ENCODE measurements at places on chromosomes 5 and 9.

- no peak for DNase-seq
Measured at GRCh38 chr5:121462441-121462840, 389.2 kb upstream of the FTMT start.

GRCh38 chr9:35690614-35691333 lies 1.0 kb upstream of the TPM2 start:
- DNase-seq = peak; percentile 91

- peak; percentile 63 for DNase-seq
Measured at GRCh38 chr5:96434201-96434645, 1.2 kb upstream of the PCSK1 start.

DNA sequence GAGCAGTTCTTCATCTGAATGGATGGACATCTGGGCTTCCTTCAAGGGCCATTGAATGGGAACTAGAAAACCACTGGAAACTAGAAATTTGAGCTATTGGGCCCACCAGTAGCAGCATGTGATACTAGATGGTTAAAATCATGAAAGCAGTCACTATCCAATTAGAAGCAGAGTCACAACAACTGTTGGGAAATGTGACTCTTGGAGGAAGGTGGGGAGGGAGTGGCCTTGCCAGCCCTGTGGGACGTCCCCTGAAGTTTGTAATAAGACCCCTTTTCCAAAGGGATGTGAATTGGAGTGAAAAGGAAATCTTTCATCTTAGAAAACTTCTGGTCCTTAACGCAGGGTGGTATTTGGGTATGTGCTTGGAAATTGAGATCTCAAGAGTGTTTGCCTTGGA lies 5.6 kb downstream of the RAB24 start:
- no peak for DNase-seq

DNA sequence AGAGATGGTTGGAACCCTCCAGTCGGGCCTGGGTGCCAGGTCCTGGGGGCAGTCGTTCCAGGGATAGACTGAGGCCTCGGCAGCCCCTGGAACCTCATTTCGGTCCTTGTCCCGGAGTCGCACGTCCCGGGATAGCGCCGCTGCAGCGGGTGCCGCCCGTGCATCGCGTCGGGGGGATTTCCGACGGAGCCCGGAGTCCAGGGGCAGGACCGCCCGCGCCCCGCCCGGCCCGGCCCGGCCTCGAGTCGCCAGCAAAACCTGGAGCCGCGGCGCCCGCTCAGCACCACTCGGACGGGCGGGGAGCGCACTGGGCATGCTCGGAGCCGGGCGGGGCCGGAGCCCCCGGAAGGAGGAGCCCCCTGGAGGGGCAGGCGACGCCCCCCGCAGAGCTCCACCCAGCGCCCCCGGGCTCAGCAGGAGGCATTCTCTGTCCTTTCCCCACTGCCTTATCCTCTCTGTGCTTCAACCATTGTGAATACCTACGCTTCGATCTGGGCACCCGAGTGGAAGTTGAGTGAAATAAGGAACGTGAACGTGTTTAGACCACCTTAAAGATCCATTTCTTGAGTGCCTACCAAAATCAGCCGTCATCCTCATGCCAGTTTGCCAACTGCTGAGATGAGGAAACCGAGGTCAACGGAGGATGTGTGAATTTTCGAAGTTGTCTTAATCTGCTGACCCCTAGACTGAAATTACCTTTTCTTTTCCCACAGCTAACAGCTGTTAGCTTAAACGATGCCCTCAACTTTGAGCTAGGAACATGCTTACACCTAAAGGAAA lies 1.7 kb upstream of the PTPN3 start:
- DNase-seq = peak; percentile 87

- no peak for DNase-seq
Measured at GRCh38 chr5:167513381-167513780, 778.1 kb upstream of the WWC1 start.

DNA sequence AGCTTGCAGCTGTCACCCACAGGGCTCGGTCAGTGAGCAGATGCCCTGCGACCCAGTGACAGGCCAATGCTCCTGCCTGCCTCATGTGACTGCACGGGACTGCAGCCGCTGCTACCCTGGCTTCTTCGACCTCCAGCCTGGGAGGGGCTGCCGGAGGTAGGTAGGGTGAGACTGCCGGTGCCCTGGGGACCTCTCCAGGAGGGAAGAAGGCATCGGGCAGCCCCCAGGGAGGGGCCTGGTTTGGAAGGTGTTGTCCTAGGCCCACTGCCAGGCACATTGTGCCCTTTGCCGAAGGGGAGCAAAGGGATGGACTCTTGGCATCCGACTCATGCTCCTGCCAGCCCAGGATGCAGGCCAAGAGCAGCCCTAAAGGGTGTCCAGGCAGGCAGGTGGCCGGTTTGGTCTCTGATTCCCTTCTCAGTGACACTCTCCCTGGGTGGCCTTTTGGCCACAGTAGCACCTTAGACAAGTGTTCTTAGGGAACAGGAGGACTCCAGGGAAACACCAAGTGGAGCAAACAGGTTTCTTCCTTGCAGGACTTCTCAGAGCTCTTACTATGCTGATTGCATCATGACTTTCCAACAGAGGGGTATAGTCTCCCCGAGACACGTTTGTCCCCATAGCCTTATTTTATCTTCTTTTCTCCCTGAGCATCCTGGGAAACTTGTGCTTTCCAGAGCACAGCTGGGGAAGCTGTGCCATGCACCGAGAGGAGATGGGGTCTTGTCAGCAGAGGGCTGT lies 28.1 kb upstream of the AIF1L start:
- DNase-seq = no peak

DNA sequence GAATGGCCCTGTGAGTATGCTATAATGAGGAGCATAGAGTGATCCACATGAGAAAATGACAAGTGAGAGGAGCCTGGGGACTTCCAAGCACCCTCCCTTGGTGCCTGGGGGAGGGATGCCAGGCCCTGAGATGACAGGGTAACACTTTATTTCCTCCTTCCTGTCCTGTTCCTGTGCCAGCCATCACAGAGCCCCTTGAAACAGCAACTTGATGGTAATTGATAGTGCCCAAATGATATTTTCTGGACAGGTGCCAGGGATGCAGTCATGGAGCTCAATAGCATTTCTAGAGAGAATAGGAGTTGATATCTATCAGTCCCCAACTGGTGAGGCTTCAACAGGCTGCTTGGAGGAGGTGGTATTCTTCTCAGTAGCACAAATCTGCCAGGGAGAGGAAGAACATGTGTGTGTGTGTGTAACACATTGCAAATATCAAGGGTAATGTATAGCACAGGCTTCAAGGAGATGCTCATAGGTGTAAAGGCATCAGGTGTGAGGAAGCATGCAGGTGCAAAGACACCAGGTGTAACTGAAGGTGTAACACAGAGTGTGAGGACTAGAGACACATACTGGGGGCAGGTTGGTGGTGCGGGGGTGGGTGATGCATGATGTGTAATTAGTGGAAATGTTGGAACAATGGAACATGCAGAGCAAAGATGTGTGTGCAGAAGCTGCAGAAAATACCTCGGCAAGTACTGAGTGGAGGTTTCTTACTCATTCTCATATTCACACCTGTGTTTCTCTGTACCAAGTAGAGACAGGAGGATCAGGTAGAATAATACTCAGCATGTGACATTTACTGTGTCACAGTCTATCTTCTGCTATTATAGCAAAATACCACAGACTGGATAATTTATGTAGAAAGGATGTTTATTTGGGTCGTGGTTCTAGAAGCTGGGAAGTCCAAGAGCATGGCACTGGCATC lies 18.1 kb upstream of the WWC1 start:
- no peak for DNase-seq

GRCh38 chr5:149870232-149870631 lies 74.4 kb downstream of the PDE6A start:
- DNase-seq = peak; percentile 52

DNA sequence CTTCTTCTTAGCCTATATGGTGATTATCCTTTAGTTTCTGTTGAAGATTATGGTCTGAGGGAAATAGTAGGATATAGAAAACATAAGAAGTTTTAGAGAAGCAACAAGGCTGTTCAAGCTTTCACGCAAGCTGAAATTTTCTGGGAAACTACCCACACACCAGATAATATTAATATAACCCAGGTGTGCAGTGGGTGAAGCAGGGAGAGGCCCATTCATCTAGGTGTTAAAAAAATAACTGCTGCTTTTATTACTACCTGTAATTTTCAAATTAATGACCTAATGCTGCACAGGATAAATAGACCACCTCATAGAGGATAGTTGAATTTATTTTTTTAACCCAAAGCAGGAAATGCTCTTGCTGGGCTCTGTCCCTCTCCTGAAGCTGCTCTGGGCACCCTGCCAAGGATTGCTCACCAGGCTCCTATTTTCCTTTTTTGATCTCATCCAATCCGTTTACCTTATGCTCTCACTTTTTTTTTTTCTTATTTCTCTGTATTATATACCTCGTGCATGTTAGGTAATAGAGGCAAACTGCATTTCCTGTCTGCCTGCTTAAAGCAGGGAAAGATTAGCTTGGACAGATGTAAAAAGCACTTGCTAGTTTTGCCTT lies 124.3 kb upstream of the SLC12A2 start:
- peak; percentile 70 for DNase-seq

GRCh38 chr5:24472518-24472917 lies 172.3 kb downstream of the CDH10 start:
- DNase-seq = no peak

- no peak for DNase-seq
Measured at GRCh38 chr9:129582855-129583254, 38.0 kb downstream of the C9orf50 start.

GRCh38 chr5:111063709-111064322 lies 7.7 kb upstream of the TSLP start:
- DNase-seq = peak; percentile 28

DNA sequence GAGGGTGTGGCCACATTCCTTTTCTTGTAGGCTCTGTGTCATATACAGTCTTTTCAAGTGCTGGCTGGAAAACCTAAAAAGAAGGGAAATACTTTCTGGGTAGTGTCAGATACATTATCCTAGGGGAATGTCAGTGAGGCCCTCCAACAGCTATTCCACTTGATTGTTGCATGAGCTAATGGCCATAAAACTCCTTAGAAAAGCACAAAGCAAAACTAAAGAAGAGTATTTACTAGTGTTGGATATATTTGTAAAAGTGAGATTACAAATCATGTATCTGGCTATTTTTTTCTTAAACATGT lies 829 bp downstream of the ANXA1 start:
- DNase-seq = peak; percentile 64

GRCh38 chr5:108280960-108281569 lies 100.8 kb downstream of the FBXL17 start:
- no peak for DNase-seq

GRCh38 chr9:120768247-120768646 lies 25.0 kb downstream of the FBXW2 start:
- no peak for DNase-seq

DNA sequence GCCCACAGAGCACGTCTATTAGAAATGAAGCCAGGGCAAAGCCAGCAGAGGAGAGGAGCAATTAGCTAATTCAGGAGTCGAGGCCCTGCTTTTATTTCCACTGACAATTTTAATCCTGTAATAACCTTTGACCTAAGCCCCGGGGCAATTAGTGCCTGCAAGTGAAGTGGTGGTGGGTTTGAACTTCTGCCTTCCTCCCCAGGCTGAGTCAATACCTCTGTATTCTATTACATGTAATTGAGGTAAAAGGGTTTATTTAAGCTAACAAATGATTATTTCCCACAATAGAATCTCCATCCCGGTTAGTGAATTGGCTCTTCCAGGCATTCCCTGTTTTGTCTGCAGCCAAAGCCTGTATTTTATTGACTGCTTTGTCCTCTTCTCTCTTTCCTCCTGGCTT lies 49.9 kb downstream of the FGF18 start:
- DNase-seq = no peak

DNA sequence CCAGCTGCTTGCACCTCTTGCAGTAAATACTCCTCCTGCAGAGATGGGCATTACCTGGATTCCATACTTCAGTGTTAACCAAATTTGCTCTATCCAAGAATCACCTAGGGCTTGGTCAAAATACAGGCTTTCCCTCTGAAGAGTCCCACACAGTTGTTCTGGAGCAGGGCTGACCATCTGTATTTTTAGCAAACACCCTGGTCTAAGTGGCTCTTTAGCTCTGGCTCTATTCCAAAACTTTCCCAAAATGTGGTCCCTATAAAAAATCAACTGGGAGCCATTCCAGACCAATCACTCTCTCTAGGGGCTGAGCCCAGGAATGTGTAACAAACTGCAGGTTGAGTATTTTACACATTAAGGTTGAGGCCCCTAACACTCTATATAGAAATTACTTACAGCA lies 153.7 kb downstream of the SPOCK1 start:
- DNase-seq = no peak

GRCh38 chr5:148387325-148387724 lies 3.6 kb downstream of the FBXO38 start:
- no peak for DNase-seq

- no peak for DNase-seq
Measured at GRCh38 chr9:92378865-92379560, 25.4 kb downstream of the OGN start.

DNA sequence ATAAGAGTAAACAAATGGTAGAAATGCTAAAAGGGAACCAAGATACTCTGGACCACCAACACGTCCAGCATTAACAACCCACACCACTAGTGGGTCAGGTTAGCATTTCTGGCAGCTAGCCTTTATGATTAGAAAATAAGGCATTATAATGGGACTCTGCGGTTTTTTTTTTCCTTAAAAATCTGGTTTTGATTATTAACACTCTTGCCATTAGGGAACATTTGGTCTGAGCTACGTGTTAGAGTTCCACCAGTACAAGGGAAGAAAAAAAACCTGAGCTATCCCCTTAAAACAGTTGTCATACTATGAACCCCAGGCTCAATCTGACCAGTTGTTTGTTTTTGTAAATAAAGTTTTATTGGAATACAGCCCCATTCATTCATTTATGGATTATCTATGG lies 110.4 kb downstream of the NTRK2 start:
- DNase-seq = no peak

- DNase-seq = no peak
Measured at GRCh38 chr5:177338251-177339106, 13.0 kb downstream of the LMAN2 start.

- DNase-seq = no peak
Measured at GRCh38 chr9:120281665-120282064, 298.3 kb downstream of the CDK5RAP2 start.

DNA sequence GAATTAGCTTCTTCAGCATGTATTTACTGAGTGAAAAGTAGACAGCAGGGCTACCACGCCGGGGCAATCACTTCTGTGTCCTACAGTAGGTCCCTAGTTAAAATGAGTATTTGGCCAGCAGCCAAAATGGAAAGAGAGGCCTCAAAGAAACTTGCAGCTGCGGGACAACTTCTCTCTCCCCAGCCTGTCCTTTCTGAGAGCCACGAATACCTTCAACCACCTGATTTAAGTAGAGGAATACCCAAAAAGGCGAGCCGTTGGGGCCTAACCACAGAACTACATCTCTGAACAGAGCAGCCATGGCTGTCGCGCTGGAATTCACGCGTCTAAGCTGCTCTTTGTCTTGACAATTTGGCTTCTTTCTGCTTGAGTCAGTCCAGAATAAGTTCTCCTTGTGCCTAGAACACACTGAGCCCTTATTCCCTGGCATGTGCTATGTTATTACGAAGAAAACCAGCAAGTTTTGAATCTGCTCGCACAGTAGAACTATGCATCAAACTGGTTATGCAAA lies 43.8 kb upstream of the GOLPH3 start:
- no peak for DNase-seq

DNA sequence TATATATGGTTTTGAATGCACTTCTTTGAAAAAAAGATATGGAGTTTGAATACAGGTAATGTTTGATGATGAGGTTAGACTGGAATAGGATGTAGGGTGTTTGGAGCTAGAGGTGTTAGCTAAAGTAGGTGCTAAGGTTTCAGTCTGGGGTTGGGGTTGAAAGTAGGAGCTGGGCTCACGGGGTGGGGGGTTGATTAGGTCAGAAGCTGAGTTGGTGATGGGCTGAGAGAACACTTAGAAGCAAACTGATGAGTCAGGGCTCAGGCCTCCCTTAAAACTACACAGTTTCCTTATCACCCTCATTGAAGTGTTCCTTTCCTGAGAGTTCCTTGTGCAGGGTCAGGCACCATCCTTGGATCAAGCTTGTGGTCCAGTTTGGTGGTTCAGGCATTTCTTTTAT lies 308.8 kb upstream of the ADAMTS16 start:
- DNase-seq = no peak

All from stomach (tissue), 19 donors.